H9 (cell line): ENCODE measurements at places on chromosomes 3 and 15.

DNA sequence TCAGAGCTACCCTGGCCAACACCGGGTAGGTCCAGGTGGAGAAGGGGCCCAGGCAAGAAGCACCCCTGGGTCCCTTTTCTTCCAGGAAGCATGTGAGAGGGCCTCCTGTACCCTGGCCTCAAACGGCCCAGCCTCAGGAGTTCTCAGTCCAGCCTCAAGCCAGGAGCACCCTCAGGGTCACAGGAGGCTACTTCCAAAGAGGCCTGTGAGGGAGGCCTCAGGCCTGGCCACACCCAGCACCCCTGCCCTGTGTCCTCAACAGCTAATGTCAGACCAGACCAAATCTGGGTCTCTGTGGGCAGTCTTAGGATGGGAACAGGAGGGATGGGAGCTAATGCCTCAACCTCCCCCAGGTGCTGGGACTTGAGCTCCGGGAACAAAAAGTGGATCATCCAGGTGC is 23.5 kb downstream of the PTH1R start:
- DNase-seq, result no peak

- DNase-seq, result peak; percentile 93
These were observed 18.7 kb upstream of the HDAC11 start for GRCh38 chr3:13461169-13462124.

- DNase-seq, result no peak
These were observed 65.1 kb upstream of the CBLB start for GRCh38 chr3:105933871-105934270.

DNA sequence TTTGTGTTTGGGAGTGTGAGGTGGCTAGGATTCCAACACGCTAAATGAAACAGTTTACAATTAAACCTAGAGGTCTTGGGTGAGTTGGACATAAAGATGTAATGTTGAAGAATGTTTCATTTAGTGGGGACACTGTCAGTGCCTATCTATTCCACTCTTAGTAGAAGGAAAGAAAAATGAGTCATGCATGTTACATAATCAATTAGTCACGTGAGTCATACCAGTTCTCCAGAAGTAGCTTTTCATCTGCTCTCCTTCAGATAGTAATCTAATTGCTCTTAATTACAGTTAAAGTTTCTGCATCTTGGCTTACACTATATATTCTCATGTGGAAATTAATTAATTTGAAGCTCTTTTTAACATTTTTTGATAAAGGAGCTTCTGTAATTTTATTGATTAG is 115.7 kb upstream of the P2RY1 start:
- no peak for DNase-seq

GRCh38 chr3:4515916-4516579 is 22.9 kb downstream of the ITPR1 start:
- no peak for DNase-seq

DNA sequence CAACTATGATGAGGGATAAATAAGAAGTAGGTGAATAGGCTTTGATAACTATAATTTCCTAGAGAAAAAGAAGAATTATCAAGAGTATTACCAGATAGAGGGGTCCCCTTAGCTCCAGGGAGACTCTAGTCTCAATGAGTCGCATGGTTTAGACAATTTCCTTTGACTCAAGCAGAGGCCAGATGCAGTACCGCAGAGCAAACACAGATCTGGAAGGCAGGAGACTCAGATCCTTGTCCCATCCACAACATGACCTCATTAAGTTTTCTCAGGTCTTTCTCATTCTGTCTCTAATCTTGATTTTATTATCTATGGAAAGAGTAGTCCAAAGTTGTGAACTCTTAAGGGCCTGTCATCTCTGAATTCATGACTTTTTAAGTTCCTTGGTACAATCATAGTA is 987.9 kb downstream of the NTRK3 start:
- no peak for DNase-seq

GRCh38 chr3:14143271-14144225 is 18.7 kb downstream of the TMEM43 start:
- DNase-seq, result no peak

DNA sequence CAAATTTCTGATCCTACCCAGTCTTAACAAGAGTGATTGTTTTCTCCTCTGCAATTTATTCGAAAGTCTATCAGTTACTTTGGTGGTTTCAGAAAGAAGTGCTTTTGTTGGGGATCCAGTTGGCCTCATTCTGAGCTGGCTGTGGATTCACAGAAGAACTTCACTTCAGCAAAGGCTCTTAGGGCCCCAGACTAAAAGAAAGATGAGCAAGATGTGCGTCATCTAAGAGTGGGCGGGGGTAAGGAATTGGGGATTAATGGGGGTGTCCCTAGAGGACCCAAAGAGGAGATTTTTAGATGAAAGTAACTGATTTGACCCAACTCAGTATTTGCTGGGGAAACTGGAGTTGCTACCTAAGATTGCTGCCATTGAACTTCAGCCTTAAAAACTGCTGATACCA is 63.9 kb upstream of the TSEN2 start:
- DNase-seq, result no peak

GRCh38 chr3:10365791-10366190 is 44.9 kb upstream of the SEC13 start:
- no peak for DNase-seq

GRCh38 chr3:48084170-48084569 is 68.0 kb upstream of the MAP4 start:
- no peak for DNase-seq

GRCh38 chr3:75296858-75297257 is 367.3 kb upstream of the FRG2C start:
- no peak for DNase-seq

DNA sequence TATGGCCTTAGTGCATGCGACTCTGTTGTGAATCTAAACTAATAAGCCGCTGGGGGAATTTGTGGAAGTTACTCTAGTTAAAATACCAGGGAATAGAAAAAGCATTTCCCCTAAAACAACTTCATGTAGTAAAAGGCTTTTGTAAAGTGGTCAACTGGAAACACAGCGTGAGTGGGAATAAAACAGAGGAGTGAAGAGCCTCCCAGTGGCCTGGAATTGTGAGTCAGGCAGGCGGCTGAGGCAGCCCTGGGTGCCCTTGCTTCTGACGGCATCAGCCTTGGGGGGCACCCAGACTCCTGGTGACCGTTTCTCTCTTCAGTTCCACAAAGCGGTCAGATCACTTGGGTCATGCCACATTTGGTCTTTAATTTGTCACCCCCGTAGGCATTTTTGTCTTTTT is 108.4 kb downstream of the GHSR start:
- DNase-seq, result no peak

DNA sequence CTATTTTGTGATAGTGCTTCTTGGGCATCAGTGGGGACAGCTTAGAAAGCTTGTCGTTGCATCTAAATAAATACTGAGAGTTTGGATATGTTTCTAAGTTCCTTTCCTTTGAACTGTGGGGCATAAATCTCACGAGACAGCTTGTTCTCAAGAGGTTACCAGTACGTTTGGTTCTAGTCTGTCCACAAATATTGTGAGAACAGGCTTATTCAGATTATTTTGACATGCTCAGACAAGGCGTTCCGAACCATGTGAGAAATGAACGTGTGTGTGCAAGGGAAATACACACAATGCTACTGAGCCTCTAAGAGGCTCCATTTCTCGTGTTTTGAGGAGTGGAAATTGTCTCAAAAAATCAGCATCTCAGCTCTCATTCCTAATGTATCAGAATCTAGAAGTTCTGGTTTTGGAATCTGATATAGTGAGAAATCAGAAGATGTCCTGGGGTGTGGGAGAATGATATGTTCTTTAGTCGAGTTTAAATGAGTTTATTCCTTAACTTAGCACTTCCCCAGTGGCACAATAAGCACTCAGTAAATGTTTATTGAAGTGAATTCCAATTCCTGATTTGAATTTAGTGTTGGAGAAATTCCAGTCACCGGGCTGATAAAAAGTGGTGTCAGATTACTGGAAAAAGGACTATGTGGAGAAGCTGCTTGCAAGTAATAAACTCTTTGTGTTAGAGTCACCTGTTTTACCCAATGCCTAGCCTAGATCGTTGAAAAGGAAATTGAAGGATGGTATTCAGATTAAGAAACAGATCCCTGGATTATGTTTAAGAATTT is 481.5 kb downstream of the LPP start:
- DNase-seq, result no peak

- DNase-seq, result peak; percentile 88
These were observed 281.9 kb upstream of the ONECUT1 start for GRCh38 chr15:53072077-53072476.

DNA sequence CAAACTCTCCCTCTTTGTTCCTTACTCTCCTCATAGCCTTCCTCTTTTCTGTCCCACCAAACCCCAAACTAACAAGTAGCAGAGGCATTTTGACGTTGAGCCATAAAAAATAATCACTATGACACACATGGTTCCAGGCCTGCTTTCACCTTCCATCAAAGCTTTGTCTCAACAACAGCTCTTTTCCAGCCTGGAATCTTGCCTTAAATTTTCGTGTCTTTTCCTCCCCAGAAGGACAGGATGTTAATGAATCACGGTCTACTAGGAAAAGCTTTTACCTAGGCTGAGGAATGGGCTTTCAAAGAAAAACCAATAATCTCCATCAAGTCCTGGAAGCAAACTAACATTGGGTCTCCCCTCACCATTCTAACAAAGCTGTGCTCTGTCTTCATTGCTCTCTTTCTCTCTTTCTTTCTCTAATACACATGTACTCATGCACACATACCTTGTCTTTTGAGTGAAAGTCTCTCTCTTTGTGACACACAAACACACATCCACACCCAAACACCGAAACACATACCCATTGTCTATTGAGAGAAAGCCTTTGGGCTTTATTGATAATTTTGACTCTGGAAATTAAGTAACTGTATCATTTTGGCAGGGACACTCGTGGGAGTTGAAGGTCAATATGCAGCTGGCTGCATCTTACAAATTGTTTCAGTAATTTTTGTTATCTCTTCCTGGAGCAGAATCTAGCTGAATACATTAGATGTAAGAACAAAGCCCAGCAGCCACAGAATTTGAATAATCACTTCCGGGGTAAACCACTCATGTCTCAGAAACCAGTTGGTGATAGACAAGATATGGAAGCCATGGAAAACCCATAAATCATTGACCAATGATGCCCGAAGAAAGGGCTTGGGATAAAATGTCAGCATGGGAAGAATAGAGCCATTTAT is 107.4 kb upstream of the SLC4A7 start:
- no peak for DNase-seq

- DNase-seq, result no peak
These were observed 144.1 kb downstream of the FEZF2 start for GRCh38 chr3:62229211-62229610.

- DNase-seq, result no peak
These were observed 88.6 kb downstream of the LPP start for GRCh38 chr3:188242436-188243123.

- DNase-seq, result no peak
These were observed 45.4 kb upstream of the ROPN1 start for GRCh38 chr3:124037326-124037725.

- no peak for DNase-seq
These were observed 158.1 kb downstream of the DIPK2A start for GRCh38 chr3:144129536-144130214.

DNA sequence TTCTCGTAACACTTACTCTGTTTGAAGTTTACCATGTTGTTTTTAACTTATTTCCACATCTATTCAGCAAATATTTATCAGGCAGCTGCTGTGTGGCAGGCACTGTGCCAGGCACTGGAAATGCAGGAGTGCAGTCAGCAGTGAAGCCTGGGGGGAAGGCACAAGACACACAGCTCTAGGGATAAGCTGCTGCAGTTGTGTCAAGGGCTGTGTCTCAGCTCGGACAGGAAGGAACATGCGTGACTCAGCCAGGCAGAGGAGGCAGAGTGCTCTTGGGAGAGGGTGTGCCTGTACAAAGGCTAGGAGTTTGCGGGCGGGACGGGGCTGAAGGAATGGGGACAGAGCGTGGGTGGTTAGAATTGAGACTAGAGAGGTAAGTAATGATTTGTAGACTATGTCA is 24.7 kb downstream of the LYSMD4 start:
- DNase-seq, result no peak

DNA sequence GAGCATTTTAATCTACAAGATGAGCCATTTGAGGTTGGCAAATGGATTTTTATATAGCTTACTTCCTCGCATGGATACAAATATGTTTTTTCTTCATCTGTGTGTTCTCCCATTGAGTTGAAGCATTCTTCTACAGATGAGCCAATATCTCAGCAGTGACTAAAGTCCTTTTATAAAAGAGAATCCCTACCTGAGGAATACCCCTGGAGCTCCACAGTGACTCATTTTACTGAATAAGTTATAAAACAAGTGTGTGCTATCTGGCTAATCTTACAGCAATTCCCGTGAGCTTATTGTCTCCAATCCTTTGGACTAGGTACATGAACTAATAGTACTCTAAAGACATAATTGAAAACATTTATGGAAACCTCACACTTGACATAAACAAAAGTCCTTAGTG is 354.2 kb upstream of the BCHE start:
- DNase-seq, result no peak

- no peak for DNase-seq
These were observed 55.8 kb downstream of the TRPC1 start for GRCh38 chr3:142779591-142779990.

GRCh38 chr3:138477801-138478200 is 43.4 kb downstream of the ESYT3 start:
- DNase-seq, result no peak

DNA sequence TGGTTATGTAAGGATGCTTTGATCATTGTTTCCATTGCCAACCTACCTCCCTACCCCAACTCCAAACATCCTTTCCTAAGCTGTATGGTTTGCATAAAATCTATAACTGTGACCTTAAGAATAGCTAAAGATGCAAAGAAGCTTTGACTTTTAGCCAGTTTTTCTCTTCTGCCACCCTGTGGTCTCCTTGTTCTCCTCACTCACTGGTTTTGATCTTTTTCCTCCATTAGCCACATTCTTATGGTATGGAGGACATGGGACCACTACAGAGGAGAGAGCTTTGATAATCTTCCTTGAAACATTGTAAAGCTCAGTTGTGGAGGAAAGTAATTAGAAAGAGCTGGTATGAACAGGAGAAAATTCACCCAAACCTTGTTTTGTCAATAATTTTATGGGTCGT is 115.9 kb downstream of the NEK11 start:
- DNase-seq, result no peak
